T-cell (primary cell): ENCODE measurements at places on chromosomes 4 and X.

DNA sequence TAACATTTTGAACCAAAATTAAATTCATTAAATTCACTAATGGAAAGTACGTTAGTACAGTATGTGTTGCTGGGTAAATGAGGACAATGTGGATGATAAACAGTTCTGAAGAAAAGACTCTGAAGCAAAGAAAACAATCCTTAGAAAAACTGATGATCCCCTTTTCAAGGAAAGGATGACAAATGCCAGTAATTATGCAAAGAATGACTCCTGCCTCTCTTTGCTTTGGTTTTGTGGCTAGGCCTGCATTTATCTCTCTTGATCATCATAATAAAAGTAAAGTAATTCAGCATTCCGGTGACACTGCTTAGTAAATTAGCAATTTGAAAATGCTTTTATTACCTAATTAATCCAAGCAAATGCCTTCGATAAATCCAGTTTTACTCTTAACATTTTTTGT lies 652.2 kb upstream of the DIPK2B start:
- DNase-seq = no peak

- DNase-seq = no peak
Observed at GRCh38 chrX:110321670-110322069, 3.8 kb upstream of the AMMECR1 start.

DNA sequence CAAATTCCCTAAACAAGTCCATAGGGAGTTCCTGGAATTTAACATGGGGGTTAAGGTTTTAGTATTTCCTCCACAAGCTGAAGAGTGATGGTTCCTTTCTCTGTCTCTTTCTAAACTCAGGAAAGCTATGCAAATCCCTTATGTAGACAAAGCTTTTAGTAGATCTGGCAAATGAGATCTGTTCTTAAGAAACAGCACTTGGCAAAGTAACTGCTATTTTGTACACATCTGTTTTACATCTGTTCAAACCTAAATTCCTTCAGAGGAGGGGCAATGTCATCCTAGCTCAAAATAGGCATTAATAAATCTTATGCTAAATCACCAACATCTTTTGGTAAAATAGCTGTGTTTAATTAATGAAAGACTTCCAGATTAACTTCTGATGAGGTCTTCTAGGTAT lies 137.8 kb upstream of the TBC1D9 start:
- no peak for DNase-seq

GRCh38 chr4:21898101-21898500 lies 50.5 kb downstream of the KCNIP4 start:
- no peak for DNase-seq

- peak; percentile 26 for DNase-seq
Observed at GRCh38 chrX:23901805-23902204, 5.9 kb downstream of the APOO start.

DNA sequence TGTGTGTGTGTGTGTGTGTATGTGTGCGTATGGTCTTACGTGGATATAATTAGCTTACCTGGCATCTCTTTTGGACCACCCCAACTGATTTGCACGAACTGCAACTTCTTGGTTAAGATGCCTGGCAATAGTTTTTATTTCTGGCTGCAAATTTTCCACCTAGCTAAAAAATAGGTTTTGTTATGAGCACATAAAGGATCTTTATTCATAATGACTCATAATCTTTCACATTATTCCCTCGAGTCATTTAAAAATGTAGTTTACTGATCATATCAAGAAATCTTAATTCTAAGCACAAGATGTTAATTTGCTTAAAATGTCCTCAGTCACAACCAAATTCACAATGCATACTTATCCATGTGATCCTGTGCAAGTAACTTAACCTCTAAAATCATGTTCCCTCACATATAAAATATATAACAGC lies 1.5 kb downstream of the COX18 start:
- no peak for DNase-seq

DNA sequence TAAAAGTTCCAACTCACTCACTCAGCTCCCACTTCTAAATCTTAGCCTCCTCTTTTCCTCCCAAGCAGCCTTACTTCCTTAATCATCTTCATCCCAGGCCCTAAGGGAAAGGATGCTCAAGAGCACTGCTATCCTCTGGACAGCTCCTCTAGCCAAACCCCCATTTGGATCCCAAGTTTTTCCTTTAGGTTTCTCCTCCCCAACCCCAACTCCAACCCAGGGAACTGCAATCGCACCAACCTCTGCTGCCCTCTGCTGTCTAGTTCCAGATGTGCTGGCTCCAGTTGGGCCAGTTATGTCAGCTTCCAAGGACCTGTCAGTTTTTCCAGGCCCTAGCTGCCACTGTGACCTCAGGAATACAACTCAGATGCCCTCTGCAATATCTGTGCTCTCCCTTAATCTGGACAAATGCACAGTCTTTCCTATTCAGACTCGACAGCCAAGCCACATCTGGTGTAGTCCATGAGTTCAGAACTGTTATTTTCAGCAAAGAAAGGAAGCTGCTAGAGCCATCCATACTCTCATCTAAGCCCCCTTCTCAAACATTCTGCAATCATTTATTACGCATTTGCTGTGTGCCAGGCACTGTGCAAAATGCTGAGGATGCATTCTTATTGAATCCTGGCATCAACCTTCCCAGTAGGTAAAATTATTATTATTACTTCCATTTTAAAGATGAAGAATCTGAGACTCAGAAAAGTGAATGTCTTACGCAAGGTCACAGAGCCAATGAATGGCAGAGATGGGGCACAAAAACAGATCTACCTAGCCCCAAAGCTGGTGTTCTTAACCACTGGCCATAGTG lies 12.3 kb upstream of the XPNPEP2 start:
- no peak for DNase-seq

GRCh38 chr4:36391411-36391810 lies 110.0 kb downstream of the DTHD1 start:
- no peak for DNase-seq

DNA sequence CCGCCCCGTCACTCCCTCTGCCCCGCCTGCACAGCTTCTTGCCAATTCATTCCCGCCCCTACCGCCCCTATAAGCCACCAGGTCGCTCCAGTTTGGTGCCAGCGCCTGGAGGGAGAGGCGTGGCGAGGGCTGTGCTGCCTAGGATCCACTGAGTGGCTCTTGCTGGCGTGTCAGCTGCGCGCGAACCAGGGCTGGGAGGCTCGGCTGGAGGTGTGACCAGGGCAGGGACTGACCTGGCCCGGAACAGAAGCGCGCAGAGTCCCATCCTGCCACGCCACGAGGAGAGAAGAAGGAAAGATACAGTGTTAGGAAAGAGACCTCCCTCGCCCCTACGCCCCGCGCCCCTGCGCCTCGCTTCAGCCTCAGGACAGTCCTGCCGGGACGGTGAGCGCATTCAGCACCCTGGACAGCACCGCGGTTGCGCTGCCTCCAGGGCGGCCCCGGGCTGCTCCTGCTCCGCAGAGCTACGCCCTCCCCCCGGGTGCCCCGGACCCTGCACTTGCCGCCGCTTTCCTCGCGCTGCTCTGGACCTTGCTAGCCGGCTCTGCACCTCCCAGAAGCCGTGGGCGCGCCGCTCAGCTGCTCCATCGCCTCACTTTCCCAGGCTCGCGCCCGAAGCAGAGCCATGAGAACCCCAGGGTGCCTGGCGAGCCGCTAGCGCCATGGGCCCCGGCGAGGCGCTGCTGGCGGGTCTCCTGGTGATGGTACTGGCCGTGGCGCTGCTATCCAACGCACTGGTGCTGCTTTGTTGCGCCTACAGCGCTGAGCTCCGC lies at the start of gene GPR78:
Gene GPR78 (plus strand): TSS at position 72 of the 773 bp plus-strand sequence. CDS start 591 bp downstream, at position 663.
- DNase-seq = no peak

- DNase-seq = no peak
Observed at GRCh38 chr4:134425756-134426155, 224.2 kb upstream of the PABPC4L start.

- no peak for DNase-seq
Observed at GRCh38 chrX:10988653-10989052, 122.5 kb upstream of the HCCS start.

DNA sequence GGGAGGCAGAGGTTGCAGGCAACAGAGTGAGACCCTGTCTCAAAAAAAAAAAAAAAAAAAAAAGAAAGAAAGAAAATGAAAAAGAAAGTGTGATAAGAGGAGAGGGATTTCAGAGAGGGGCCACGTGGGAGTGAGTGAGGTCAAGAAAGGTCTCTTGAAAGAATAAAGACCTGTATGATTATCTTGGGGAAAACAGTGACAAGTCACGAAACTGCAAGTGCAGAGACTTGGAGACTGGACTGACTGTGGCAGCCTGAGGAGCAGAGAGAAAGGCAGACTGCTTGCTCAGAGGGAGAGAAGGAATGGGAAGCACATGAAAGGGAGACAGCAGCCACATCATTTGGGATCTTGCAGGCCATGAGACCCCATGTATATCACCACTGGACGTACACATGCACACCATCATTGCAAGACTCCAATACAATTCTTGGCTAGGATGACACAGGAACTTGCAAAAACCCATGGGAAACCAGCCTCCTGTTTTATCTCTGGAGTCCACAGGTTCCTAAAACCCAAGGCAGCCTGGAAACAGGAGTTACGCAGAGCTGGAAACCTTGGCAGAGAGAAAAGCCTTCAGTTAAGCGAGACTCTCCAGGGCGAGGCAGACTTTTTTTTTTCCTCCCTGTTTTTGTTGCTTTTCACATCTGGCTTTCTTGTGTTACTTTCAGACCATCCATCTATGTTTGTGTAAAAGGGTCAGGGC lies 207.0 kb upstream of the TBL1X start:
- DNase-seq = no peak

DNA sequence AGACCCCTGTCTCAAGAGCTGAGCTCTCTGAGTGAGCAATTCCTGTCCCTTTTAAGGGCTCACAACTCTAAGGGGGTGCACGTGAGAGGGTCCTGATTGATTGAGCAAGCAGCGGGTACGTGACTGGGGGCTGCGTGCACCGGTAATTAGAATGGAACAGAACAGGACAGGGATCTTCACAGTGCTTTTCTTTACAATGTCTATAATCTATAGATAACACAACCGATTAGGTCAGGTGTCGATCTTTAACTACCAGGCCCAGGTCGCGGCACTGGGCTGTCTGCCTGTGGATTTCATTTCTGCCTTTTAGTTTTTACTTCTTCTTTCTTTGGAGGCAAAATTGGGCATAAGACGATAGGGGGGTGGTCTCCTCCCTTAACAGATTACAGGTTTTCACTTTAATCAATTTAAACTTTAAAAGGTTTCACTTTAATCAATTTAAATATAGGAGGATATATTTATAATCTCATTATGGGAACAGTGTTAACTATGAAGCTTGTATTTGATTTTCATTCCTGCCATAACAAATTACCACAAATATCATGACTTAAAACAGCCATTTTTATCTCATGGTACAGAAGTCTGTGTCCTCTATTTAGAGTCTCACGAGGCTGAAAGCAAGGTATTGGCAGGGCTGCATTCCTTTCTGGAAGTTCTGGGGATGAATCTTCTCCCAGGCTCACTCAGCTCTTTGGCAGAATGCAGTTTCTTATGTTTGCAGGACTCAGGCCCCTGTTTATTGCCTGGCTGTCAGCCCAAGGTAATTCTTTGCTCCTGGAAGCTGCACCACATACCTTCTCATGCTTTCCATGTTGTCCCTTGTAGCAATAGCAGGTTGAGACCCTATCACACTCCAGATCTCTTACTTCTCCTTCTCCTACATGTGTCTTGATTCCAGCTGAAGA lies 5.2 kb downstream of the SPATA4 start:
- DNase-seq = no peak

DNA sequence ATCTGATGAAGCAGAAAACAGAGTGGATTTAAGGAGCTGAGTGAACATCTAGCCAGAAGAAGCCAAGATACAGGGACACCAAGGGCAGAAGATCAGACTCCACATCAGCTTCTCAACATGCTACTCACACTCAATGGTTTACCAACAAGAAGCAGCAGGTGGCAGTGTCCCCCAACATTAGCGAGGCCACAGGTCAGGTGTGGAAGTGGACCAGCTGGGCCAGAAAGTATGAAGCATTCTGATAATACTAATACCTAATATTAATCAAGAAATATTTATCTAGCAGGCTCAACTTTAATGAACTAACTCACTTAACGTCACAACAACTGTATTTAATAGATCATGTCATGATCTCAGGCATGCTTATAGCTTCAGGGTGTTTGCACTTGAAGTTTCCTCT lies 73.4 kb upstream of the TTC29 start:
- peak; percentile 32 for DNase-seq

- DNase-seq = no peak
Observed at GRCh38 chrX:3286196-3286945, 60.1 kb downstream of the MXRA5 start.

DNA sequence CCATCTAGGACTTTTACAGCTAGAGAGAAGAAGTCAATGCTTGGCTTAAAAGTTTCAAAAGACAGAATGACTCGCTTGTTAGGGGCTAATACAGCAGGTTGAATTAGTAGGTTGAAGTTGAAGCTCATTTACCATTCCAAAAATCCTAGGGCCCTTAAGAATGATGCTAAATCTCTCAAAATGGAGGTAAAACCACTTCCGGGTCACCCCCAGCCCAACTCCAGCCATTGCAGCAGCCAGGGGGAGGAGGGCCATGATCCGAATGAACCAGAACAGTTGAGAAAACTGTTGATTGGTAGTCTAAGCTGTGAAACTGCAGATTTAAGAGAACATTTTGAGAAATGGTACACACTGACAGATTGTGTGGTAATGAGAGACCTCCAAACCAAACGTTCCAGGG lies 245.4 kb downstream of the HNRNPD start:
- DNase-seq = no peak

- DNase-seq = no peak
Observed at GRCh38 chr4:144809056-144809640, 163.2 kb downstream of the HHIP start.

GRCh38 chr4:124980276-124980752 lies 267.8 kb upstream of the ANKRD50 start:
- DNase-seq = no peak

- DNase-seq = no peak
Observed at GRCh38 chr4:152687974-152688599, 8.3 kb upstream of the TMEM154 start.

DNA sequence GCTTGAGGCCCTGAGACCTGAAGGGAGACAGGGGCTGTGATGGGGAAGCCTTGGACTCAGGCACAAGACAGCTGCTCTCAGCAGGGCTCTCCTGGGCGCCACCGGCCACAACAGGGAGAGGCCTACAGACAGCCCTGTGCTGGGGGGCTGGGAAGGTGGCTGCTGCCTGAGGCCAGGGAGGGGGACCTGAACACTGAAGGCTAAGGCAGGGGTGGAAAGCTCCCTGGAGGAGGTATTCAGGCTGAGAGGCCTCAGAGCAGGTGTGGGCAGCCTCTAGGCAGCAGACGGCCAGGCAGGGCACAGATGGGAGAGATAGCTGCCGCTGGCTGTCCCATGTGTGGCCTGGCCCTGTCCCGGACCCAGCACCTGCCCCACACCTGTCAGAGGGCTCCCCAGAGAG lies 33.0 kb downstream of the TACC3 start:
- no peak for DNase-seq

GRCh38 chr4:17309567-17310268 lies 202.2 kb downstream of the QDPR start:
- no peak for DNase-seq

- no peak for DNase-seq
Observed at GRCh38 chr4:88018466-88018865, 11.0 kb downstream of the PKD2 start.

- DNase-seq = no peak
Observed at GRCh38 chr4:123516576-123516975, 120.0 kb downstream of the SPRY1 start.
